Naive B cell (primary cell): ENCODE measurements at places on chromosomes 11 and 22.

- peaks cover 9% of the 10 kb centered on the region for H3K4me1 ChIP-seq
- H3K4me3 ChIP-seq, result no peak overlapping the region
- H3K27me3 ChIP-seq, result peaks cover 55% of the 10 kb centered on the region
- DNase-seq, result no peak
Measured at GRCh38 chr11:118618991-118619375, 11.6 kb downstream of the PHLDB1 start.

- no peak overlapping the region for H3K4me3 ChIP-seq
- H3K4me1 ChIP-seq, result peaks cover 16% of the 10 kb centered on the region
- no peak for DNase-seq
Measured at GRCh38 chr11:90228056-90228455, 5.2 kb upstream of the CHORDC1 start.

DNA sequence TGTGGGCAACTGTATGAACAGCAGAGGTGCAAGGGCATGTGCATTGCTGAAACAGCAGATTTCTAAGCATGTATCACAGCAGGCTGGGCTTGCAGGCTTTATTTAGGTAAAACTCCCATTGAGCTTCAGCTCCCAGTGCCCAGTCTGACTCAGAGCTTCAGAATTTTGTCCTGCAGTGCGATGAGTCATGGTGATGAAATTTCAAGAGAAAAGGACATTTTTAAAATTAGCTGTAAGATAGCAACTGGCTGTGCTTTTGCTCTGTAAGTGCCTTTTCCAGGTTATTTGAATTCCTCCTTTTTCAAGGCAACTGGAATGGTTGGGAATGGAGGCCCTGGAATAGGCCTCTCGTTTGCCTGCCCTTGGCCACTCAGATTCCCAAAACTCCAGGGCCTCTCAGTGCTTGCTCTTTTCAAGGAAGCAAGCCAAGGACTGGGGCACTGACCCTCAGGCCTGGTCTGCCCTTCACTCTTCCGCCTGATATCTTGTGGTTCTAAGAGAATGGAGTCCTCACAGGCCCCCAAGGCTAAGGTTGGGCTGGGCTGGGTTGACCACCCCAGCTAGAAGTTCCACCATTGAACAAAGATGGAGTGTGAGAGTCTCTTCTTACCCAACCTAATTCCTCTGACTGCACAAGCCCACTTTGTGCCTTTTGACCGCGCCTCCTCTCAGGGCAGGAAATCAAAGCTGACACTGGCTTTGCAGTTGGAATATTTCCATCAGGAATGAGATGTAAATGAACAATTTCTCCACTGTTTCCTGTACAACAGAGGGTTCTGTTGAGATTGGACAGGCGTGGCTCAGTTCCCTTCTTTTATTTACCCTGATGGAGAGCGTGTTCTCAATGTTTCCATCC is 59.5 kb upstream of the PRSS23 start:
- H3K4me3 ChIP-seq, result no peak overlapping the region
- H3K4me1 ChIP-seq, result no peaks in the 10 kb centered on the region
- H3K36me3 ChIP-seq, result no peaks in the 10 kb centered on the region
- no peak overlapping the region for H3K27ac ChIP-seq

DNA sequence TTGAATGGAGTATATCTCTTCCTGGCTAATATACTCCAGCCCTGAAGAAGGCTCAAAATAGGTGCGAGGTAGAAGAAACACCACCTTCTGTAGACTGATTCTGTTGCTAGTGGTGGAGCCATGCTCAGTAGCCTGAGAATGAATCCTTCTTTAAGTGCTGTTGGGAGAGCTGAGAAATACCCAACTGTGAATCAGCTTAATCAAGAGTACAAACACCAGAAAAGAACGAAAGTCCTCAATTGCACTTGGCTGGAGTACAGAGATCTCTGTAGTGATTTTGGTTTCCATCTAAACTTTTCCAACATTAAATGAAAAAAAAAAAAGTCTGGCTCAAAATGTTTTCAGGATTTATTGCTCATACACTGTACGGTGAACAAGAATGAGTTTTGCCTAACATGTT is 619.1 kb downstream of the METTL15 start:
- H3K36me3 ChIP-seq, result no peaks in the 10 kb centered on the region
- DNase-seq, result no peak
- no peaks in the 10 kb centered on the region for H3K27me3 ChIP-seq
- no peaks in the 10 kb centered on the region for H3K4me1 ChIP-seq

- no peak for DNase-seq
- peaks cover 16% of the 10 kb centered on the region for H3K4me1 ChIP-seq
- H3K36me3 ChIP-seq, result no peaks in the 10 kb centered on the region
- H3K27ac ChIP-seq, result no peak overlapping the region
- H3K4me3 ChIP-seq, result no peak overlapping the region
- H3K27me3 ChIP-seq, result no peaks in the 10 kb centered on the region
Measured at GRCh38 chr11:34609850-34610249, 11.0 kb upstream of the EHF start.

GRCh38 chr11:35330931-35331330 is 88.4 kb downstream of the SLC1A2 start:
- no peaks in the 10 kb centered on the region for H3K27me3 ChIP-seq
- H3K27ac ChIP-seq, result peak overlapping the region; percentile 96
- DNase-seq, result peak; percentile 31
- peaks cover 49% of the 10 kb centered on the region for H3K4me1 ChIP-seq
- H3K36me3 ChIP-seq, result no peaks in the 10 kb centered on the region
- peak overlapping the region; percentile 20 for H3K4me3 ChIP-seq

- H3K27me3 ChIP-seq, result no peaks in the 10 kb centered on the region
- H3K4me3 ChIP-seq, result no peak overlapping the region
- DNase-seq, result no peak
- H3K27ac ChIP-seq, result no peak overlapping the region
Measured at GRCh38 chr11:103434073-103434411, 324.8 kb downstream of the DYNC2H1 start.

GRCh38 chr11:122778148-122778547 is 60.2 kb upstream of the CRTAM start:
- H3K4me1 ChIP-seq, result peaks cover 14% of the 10 kb centered on the region
- H3K27me3 ChIP-seq, result no peaks in the 10 kb centered on the region
- H3K36me3 ChIP-seq, result peaks cover 8% of the 10 kb centered on the region
- no peak overlapping the region for H3K27ac ChIP-seq
